ENCODE measurements at places on chromosomes 3 and 15.
A peak's percentile ranks its signal among the peaks of the same experiment; 100 is the strongest.

GRCh38 chr15:88322461-88322860 is 65.9 kb upstream of the NTRK3 start:
- H3K36me3 ChIP-seq, result no peaks in the 10 kb centered on the region
- DNase-seq, result no peak
- H3K27ac ChIP-seq, result no peak overlapping the region
- no peaks in the 10 kb centered on the region for H3K27me3 ChIP-seq
- H3K4me1 ChIP-seq, result no peaks in the 10 kb centered on the region

- no peak overlapping the region for H3K4me3 ChIP-seq
- no peaks in the 10 kb centered on the region for H3K4me1 ChIP-seq
- DNase-seq, result peak; percentile 75
- H3K27me3 ChIP-seq, result peaks cover 4% of the 10 kb centered on the region
- no peak overlapping the region for H3K27ac ChIP-seq
- no peaks in the 10 kb centered on the region for H3K36me3 ChIP-seq
Measured at GRCh38 chr3:42831321-42831713, 22.1 kb downstream of the ACKR2 start.

DNA sequence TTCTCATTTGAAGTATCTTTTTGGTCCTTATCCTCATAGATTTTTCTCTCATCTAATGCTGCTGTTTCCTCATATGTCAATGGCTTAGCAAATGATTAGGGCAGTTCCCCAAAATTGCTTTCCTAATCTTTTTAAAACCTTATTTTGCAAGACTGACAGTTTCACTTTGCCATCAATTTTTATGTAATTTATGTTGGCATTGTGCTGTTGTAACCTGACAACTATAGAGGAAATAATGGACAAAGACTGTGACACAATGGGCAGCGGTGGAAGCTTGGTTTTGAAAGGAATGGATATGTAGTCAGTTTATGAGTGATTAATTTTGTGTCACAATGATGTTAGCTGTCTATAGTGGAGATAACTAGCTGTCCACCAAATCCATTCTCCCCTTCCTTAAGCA is 10.6 kb upstream of the SH3BP5 start:
- H3K36me3 ChIP-seq, result no peaks in the 10 kb centered on the region
- H3K4me3 ChIP-seq, result no peak overlapping the region
- H3K27me3 ChIP-seq, result no peaks in the 10 kb centered on the region
- no peak for DNase-seq

- H3K4me3 ChIP-seq, result no peak overlapping the region
- no peak for DNase-seq
- H3K4me1 ChIP-seq, result no peaks in the 10 kb centered on the region
- H3K27ac ChIP-seq, result no peak overlapping the region
- H3K27me3 ChIP-seq, result no peaks in the 10 kb centered on the region
Measured at GRCh38 chr15:75659141-75659771, 11.5 kb downstream of the SNX33 start.

DNA sequence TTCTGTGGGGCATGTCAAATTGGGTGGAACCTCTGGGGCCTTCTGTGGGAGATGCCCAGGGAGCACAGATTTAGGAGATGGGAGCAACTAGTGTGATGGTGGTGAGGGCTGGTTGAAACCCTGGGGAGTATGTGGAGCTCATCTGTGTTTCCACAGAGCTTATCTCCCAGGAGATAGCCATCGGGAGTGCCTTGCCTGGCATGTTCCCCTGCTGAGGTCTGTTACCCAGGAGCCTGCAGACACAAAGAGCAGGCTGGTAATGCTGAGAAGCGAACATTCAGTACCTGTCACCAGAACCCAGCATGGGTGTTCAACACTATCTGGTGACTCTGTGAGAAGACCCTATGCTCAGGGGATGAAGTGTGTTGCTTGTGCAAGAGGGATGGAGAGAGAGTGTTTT is 85.0 kb downstream of the CLSTN2 start:
- no peak overlapping the region for H3K4me3 ChIP-seq
- no peaks in the 10 kb centered on the region for H3K4me1 ChIP-seq
- no peaks in the 10 kb centered on the region for H3K36me3 ChIP-seq
- H3K27me3 ChIP-seq, result no peaks in the 10 kb centered on the region
- no peak overlapping the region for H3K27ac ChIP-seq

DNA sequence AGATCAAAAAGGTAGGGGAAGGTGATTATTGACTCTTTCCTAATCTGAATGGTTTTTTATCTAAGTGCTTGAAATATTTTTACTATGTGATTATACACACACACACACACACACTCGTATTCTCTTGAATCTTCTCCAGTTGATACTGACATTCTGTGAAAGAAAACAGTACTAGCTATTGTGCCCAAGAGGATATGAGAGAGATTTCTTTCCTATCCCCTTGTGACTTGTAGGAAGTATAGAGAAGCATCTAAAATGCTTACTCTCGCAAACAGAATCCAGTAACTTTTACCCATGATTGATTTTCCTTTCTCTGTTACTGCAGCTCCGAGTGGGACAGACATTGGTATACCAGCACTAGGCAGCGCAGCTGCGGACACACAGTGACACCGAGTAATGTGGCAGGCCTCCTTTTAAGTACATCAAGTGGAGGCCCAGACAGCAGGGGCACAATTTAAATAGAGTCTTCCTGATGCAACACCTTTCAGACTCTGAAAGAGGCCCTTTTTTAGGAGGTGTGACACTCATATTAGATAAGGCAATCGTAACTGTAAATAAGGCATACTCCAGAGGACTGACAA is 421.0 kb upstream of the CNTN4 start:
- no peaks in the 10 kb centered on the region for H3K27me3 ChIP-seq
- no peaks in the 10 kb centered on the region for H3K4me1 ChIP-seq
- H3K27ac ChIP-seq, result no peak overlapping the region
- DNase-seq, result no peak
- H3K36me3 ChIP-seq, result no peaks in the 10 kb centered on the region

DNA sequence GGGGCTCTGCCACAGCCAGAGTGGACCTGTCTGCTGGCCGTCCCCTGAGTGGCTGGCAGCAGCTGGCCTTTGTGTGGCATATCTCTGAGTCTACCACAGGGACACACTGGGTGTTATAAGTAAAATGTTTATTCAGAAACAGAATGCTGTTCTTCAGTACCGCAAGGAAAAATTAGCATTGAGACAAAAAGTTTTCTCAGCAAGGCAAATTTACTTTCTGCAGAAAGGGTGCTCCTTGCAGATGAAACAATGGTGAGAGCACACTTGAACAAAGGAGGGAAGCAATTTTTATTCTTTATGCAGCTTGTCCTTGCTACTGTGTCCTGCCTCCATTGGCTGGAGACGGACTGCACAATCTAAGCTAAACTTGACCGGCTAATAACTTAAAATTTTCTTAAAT is 4.0 kb downstream of the TMEM89 start:
- H3K27ac ChIP-seq, result no peak overlapping the region
- no peaks in the 10 kb centered on the region for H3K36me3 ChIP-seq
- H3K4me1 ChIP-seq, result no peaks in the 10 kb centered on the region
- H3K27me3 ChIP-seq, result no peaks in the 10 kb centered on the region
- H3K4me3 ChIP-seq, result no peak overlapping the region
- DNase-seq, result no peak

GRCh38 chr3:40463579-40463978 is 6.4 kb downstream of the RPL14 start:
- no peak overlapping the region for H3K27ac ChIP-seq
- peaks cover 34% of the 10 kb centered on the region for H3K4me1 ChIP-seq
- DNase-seq, result no peak
- H3K36me3 ChIP-seq, result peaks cover 28% of the 10 kb centered on the region
- no peaks in the 10 kb centered on the region for H3K27me3 ChIP-seq

DNA sequence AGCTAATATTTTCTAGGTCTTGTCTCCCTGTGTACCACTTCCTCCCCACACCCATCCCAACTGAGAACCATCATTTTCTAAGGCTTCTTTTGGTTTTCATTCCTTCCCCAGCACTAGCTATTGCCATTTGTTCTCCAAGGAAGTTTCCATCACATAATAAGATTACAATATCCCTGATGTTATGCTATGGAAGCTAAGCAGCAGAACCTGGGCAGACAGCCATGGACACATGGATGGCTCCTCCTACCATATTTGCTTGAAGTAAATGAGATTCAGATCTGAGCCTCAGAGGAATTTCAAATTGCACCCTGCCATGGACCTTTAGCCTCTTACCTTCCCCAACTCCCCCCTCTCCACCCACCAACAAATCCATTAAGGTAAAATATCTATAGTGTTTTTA is 31.5 kb downstream of the GASK1A start:
- H3K27ac ChIP-seq, result no peak overlapping the region
- no peak overlapping the region for H3K4me3 ChIP-seq
- H3K27me3 ChIP-seq, result no peaks in the 10 kb centered on the region

DNA sequence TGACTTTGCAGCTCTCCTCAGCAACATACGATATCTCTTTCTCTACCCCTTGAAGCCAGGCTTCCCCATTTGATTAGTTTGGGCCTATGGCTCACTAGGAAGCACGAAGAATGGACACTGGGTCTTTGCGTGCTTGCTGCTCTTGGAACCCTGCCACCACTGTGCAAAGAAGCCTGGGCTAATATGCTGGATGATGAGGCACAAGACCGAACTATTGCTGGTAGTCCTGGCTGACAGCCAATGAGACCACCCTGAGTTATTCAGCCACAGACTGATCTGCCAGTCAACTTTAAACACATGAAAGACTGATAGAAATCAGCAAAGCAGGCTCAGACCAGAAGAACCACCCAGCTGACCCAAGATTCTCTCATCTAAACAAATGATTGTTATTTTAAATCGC is 250.3 kb downstream of the CBLB start:
- H3K36me3 ChIP-seq, result no peaks in the 10 kb centered on the region
- no peak overlapping the region for H3K4me3 ChIP-seq
- no peaks in the 10 kb centered on the region for H3K4me1 ChIP-seq
- no peak overlapping the region for H3K27ac ChIP-seq
- H3K27me3 ChIP-seq, result no peaks in the 10 kb centered on the region
- DNase-seq, result no peak

DNA sequence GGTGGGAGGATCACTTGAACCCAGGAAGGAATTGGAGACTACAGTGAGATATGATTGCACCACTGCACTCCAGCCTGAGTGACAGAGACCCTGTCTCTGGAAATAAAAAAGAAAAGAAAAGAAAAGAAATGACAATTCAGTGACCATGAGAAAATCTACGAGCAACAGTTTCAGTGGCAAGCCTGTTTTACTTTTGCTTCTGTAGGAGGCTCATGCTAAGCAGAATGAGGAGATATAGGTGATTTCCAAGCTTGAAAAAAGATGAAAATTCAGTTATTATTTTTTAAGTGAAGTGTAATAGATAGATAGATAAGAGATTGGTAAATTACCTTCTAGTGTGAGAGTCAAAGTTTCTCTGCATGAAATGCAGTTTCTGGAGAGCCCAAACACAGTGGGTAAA is 651.1 kb downstream of the GRM7 start:
- no peak for DNase-seq
- H3K27ac ChIP-seq, result no peak overlapping the region
- H3K4me1 ChIP-seq, result no peaks in the 10 kb centered on the region

GRCh38 chr15:45105586-45105985 is 8.4 kb downstream of the DUOX2 start:
- no peaks in the 10 kb centered on the region for H3K4me1 ChIP-seq
- no peak for DNase-seq
- peaks cover 3% of the 10 kb centered on the region for H3K27me3 ChIP-seq
- no peak overlapping the region for H3K4me3 ChIP-seq

- no peaks in the 10 kb centered on the region for H3K27me3 ChIP-seq
- H3K27ac ChIP-seq, result no peak overlapping the region
- DNase-seq, result no peak
- no peaks in the 10 kb centered on the region for H3K4me1 ChIP-seq
Measured at GRCh38 chr15:62834686-62835329, 207.7 kb upstream of the TPM1 start.

DNA sequence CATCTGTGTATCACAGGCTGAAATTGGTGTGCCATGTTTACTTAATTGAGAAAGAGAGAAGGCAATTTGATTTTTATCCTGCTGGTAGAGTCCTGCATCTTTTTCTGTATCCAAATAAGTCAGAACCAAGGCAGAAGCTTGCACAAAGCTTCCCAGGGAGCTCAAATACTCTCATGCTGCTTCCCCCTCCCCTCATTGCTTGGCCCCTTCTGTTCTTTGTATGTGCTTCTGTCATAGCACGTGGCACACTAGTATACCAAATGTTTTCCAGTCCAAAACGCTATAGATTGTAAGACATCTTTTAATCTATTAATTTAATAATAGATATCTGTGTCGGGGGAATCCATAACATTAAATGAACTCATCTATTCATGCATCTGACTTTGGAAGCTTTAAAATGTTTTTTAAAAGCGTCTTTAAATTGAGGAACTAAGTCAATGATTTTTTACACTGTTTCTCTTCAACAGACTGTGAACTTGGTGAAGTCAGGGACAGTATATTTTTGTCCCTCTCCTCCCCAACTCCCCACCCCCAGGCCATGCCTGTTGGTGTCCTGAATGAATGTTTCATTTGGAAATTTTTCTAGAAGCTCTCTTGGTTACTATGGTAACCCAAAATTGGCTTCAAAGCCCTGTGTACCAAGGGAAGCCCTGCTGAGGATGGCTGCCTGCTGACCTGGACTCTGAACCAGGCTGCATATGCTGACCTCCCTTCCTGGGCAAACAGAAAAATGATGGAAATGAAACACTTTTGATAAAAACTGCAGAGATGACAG is 26.2 kb upstream of the SLC35G2 start:
- no peaks in the 10 kb centered on the region for H3K27me3 ChIP-seq
- H3K4me3 ChIP-seq, result no peak overlapping the region
- no peaks in the 10 kb centered on the region for H3K36me3 ChIP-seq
- no peak for DNase-seq
